MV-4-11 (cell line): ENCODE measurements at places on chromosomes 2 and 18.

DNA sequence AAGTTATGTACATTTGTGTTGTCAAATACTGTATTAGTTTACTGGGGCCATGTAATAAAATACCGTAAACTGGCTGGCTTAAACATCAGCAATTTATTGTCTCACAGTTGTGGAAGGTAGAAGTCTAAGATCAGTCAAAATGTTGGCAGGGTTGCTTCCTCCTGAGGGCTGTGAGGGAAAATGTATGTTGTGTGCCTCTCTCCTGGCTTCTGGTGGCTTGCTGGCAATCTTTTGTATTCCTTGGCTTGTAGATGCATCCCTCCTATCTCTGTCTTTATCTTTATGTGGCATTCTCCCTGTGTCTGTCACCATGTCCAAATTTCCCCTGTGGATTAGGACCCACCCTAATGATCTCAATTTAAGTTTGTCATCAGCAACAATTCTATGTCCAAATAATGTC is 37.0 kb upstream of the SLC30A6 start:
- DNase-seq = no peak

- DNase-seq = peak; percentile 19
Observed at GRCh38 chr2:167209784-167210183, 321.5 kb downstream of the XIRP2 start.

- DNase-seq = no peak
Observed at GRCh38 chr2:175007510-175007909, 2.3 kb upstream of the CHN1 start.

DNA sequence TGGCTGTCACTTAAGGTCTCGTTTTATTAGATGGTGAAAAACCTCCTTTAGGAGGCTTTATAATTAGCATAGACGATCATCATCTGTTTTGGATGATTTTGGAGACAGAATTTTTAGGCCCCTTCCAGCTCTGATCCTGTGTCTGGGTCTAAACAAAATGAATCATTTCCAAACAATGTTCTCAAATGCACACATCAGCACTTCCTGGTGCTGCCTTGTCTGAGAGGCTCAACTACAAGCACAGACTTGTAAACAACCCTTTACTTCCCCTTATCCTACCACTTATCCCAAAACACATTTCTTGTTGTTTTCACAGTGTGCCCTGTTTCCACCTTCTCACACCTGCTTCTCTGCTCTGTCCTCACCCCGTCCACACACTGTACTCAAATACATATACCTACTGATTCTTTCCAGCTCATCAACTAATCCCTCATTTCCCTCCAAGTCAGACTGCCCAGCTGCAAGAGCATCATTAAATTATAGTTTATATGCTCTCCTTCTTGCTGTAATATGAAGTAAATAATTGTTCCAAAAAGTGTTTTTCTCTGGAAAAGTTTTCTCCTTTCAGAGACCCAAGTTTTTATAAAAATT is 71.2 kb upstream of the COL3A1 start:
- DNase-seq = no peak

DNA sequence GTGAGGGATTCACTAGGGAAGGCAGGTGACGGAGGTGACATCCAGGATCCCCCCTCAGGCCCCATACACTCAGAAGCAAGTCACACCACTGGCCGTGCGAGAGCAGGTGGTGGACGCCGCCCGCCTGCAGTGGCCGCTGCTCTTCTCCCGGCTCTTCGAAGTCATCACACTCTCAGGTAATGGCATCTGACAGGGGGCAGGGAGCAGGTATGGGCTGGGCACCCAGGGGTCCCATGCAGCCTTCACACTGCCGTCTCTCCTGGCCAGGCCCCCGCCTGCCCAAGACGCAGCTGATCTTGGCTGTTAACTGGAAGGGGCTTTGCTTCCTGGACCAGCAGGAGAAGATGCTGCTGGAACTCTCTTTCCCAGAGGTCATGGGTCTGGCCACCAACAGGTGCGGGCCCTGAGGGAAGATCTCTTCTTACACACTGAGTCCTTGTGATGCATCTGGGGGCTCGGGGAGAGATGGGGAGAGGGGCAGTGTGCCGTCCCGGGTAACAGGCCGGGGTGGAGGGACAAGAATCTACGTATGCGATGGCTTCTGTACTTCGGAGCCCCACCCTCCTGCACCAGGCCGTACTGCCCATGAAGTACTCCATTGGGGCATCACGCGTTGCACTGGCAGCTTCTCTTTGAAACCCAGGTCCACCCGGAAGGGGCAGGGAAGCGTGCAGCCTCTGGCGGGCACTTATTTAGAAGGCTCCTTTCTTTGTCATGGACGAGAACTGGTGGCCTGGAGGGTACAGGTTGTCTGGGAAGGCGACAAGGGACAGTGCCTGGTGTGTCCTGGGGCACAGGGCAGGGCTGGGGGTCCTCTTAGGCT is 18.8 kb upstream of the GPR17 start:
- no peak for DNase-seq

- DNase-seq = peak; percentile 91
Observed at GRCh38 chr2:217107480-217107879, 247.6 kb upstream of the TNP1 start.

DNA sequence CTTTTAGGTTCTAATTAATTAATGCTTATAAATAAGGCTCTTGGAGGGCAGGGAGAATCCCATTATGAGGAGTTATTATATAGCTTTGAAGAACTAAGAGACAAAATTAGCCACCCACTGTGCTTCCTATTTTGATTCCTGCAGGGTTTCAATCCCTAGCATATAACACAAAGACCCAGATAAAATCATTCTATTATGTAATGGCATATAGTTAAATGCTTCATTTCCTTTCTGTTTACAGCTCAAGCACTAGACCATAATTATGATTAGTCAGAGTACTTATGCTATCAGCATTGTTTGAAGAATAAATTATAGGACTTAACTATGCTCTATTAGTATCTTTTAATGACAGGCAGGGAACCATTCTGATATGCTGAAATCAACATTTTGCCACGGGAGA is 9.1 kb downstream of the GPR155 start:
- DNase-seq = no peak

- peak; percentile 30 for DNase-seq
Observed at GRCh38 chr18:60149316-60149715, 223.3 kb downstream of the MC4R start.

- DNase-seq = no peak
Observed at GRCh38 chr18:35716169-35716831, 134.8 kb downstream of the GALNT1 start.

DNA sequence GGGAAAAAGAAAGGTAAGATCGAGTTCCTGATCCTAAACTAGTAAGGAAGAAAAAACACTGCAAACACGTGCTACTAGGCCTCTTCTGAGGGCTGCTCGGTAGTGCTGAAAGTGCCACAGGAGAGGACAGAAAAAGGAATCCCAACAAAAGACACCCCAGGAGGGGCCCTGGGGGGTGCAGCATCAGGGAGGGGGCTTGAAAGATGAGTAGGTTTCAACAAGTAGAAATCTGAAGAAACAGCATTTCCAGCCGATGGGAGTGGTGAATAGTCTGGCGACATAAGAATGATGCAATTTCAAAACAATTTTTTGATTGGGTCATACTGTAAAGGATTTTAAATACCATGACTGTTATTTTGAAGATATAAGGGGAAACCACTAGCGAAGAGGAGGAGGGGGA is 98.6 kb downstream of the NOL10 start:
- DNase-seq = peak; percentile 90
